Pulmonary artery endothelial cell (primary cell): ENCODE measurements at places on chromosomes 3 and 15. TPM values are rescaled to one million over a fixed set of nuclear protein-coding genes. Genes with fewer than 3 reads are reported as not detected.

DNA sequence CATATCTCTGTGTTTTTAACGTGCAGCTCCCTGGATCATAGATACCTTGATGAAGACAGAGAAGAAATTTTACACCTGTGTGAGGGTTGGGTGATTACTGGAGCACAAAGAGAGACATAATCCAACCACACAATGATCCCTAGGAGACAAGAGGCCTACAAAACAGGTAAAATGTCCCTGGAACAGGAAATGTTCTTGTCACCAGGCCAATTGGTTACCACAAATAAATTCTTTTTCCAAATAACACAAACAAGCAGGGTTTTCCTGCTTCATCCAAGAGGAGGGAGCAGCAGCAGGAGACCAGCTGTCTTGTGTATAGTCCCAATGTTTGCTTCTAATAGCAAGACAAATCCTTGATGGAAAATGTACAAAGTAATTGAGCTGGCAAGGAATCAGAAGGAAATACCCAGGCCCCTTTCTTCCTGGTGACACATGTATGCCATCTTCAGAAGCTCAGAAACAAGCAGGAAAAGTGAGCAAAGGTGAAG, 1.4 kb downstream of the MGLL start:
- DNase-seq, result no peak

The TGM4 gene
- 0.14 and 0.26 TPM in 2 replicates for total RNA-seq

DNA sequence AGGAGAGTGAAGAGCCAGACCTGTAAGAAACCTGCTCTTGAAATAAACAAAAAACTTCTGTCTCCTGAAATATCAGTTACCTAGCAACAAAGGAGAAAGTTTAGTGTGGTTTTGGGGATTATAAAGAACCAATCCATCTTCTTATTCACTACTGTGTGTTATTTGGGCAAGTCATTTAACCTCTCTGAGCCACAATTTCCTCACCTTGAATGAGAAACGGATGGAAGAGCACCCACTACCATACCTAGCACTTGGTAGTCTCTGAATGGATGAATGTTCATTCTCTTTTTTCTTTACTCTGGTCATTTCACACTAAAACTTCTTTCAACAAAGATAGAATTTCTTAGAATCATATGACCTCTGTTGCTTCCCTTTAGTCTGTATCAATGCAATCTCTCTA, 45.2 kb downstream of the PTPN9 start:
- DNase-seq, result no peak

- no peak for DNase-seq
These were observed 40.8 kb upstream of the IQCF6 start for GRCh38 chr3:51819709-51820406.

GRCh38 chr3:60935709-60936108, 315.5 kb downstream of the FHIT start:
- no peak for DNase-seq

GRCh38 chr15:40333922-40334492, 6.7 kb downstream of the CCDC9B start:
- peak; percentile 95 for DNase-seq

- DNase-seq, result no peak
These were observed 146.9 kb downstream of the RAB11A start for GRCh38 chr15:66016199-66016598.

DNA sequence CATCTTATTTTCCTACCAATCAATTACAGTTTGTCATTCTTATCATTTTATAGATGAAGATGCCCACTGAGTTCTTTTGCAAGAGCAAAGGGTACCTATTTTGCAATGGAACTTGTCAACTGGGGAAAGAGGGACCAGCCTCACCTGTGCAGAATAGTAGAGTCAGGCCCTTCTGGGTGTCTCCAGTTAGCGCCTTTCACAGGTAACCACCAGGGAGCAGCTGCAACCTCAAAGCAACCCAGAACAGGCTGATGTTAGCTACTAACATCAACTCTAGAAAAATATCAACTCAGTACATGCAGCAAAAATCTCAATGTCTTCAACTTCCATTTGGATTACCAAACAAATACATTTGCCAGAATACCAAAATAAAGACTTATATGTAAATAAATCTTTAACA, 47.1 kb downstream of the SUMF1 start:
- DNase-seq, result no peak

The GHSR gene
- total RNA-seq, result not detected in 2 replicates

- DNase-seq, result no peak
These were observed 2.8 kb upstream of the RHCG start for GRCh38 chr15:89499156-89499555.

The IMPG2 gene
- total RNA-seq, result 0.33 and 0.78 TPM in 2 replicates

The GOLGA8J gene
- 0.11 TPM in 1 of 2 replicates, not detected in the other for total RNA-seq

DNA sequence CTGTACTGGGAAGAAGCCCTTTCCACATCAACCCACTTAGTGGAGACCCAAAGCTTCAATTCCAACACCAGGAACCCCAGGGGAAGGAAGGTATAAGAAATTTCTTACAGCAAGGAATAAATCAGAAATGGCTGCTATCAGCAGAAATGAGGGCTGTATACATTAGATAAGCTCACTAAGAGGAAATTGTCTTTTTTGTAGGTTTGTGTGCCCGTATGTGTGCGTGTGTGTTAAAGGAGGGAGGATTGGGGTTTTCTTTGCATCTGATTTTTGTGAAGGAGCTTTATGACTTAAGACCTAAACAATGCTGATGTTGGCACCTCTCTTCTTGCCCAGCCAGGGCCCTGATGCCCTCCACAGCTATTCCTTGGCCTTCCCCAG, 18.6 kb downstream of the ARRDC4 start:
- DNase-seq, result no peak

The CCDC9B gene
- total RNA-seq, result 17.0 and 25.1 TPM in 2 replicates

DNA sequence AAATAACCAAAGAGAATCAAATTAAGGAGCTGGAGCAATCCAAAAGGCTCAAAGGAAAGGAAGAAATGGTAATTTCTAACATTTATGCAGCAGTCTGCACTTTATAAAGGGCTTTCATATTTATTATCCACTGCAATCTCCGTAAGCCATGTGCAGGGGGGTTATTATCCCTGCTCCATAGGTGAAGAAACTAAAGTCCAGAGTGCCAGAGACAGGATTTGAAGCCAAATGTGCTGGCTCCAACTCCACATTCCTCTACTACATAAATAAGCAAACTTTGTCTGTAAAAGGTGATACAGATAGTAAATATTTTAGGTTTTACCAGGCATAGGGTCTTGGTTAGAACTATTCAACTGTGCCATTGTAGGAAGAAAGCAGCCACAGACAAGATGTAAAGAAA, 221.4 kb downstream of the MINAR1 start:
- DNase-seq, result no peak

DNA sequence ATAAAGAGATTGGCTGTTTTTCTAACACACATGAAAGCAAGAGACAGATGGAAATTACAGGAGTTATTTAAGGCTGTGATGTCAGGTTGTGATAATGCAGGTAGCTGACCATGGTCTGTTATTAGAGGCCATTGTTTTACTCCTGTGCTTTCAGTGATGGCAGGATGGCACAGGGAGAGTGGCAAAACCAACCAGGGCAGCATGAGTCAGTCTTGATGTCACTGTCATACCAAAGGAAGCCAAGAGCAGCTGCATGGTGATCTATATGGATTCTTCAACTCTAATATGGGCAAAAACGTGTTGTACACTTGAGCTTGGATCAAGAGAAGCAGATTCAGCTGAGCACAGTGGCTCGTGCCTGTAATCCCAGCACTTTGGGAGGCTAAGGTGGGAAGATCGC, 91.8 kb upstream of the LMOD3 start:
- no peak for DNase-seq

- DNase-seq, result no peak
These were observed 326.3 kb upstream of the PDZRN3 start for GRCh38 chr3:73950865-73951558.

DNA sequence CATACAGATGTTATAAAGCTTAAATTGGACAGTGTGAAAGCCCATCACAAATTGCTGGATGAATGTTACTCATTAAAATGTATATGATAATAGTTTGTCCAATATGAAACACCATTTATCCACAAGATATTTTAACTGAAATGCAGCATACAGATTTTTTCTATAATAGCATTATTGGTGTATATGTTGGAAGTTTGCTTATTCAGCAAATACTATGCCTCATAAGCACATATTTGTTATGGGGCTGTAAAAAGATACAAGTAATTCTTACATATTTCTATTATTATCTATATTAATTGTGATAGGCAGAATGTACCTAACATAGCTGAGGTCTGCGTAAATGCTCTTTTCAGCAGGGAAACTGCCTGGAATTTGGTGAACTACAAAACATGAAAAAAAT, 790.5 kb downstream of the DIPK2A start:
- DNase-seq, result no peak

DNA sequence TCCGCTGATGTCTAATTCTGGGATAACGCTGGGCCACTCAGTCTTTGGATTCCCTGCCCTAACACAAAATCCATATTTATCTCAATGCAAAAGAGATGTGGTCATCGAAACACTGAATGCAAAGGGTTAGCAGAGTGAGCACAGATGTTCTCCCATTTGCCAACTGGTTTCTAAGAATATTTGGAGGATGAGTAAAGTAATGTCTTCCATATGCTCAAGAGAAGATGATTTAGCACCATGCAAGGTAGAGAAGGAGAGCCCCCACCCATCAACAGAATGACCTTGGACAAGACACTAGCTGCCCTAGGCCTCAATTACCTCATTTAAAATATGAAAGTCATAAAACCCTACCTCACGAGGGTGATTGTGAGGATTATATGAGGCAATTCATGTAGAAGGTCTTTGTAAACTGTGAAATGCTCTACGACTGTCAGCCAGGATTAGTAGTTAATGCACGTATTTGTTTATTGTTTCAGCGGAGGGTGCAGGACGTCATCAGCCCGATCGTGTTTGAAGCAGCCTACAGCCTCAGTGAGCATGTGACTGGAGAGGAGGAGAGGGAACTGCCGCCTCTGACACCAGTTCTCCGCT, 232.9 kb upstream of the CTDSPL start:
- no peak for DNase-seq

The SLC7A14 gene
- 3.0 and 11.8 TPM in 2 replicates for total RNA-seq

- no peak for DNase-seq
These were observed 22.5 kb downstream of the CSNK1G1 start for GRCh38 chr15:64333516-64333915.

DNA sequence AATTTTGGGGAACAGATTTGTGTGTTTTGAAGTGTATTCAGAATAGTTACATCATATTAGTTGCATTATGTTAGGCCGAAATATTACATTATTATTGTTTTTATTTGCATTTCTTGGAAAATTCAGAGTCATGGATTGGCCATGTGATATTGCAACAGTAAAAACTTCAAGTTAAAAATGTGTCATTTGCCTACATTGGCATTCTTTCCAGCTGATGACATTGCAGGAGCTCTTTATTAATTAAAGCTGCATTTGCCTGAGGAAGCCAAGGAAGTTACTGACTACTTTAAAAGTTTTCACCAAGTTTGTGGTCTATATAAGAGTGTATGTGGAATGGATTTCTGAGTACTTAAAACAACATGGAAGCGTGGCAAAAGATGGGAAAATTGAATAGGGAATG, 726.4 kb upstream of the SGO1 start:
- no peak for DNase-seq

The PLIN1 gene
- total RNA-seq, result 0.07 and 0.18 TPM in 2 replicates

The ARRDC4 gene
- total RNA-seq, result 0.85 and 2.0 TPM in 2 replicates

DNA sequence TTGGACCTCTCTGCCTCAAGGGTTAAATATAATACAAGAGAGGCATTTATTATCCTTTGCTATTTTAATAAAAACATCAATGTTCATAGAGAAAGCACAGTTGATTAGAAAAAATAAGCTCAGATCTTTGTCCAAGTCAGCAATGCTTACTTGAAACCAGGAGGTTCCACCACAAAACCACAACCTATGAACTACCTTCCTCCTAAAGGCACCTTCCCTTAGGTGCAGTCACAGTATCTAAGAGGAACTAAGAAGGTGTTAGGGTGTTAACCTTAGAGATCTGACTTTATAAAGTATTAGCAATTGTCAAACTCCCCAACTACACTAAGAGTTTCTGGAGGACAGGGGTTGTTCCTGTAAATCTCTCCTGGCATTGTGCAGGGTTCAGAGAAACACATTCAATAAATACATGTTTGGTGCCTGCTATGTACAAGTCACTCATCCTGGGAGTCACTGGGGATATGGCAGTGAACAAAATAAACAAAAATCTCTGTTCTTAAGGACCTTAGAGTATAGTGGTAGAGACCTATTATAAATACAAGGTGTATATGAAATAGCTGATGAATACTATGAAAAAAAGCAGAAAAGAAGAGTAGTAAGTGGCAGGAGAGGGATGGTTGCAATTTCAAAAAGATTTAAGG, 208.6 kb downstream of the NFKBIZ start:
- DNase-seq, result no peak

The PLSCR5 gene
- not detected in 2 replicates for total RNA-seq

The CASR gene
- not detected in 2 replicates for total RNA-seq

DNA sequence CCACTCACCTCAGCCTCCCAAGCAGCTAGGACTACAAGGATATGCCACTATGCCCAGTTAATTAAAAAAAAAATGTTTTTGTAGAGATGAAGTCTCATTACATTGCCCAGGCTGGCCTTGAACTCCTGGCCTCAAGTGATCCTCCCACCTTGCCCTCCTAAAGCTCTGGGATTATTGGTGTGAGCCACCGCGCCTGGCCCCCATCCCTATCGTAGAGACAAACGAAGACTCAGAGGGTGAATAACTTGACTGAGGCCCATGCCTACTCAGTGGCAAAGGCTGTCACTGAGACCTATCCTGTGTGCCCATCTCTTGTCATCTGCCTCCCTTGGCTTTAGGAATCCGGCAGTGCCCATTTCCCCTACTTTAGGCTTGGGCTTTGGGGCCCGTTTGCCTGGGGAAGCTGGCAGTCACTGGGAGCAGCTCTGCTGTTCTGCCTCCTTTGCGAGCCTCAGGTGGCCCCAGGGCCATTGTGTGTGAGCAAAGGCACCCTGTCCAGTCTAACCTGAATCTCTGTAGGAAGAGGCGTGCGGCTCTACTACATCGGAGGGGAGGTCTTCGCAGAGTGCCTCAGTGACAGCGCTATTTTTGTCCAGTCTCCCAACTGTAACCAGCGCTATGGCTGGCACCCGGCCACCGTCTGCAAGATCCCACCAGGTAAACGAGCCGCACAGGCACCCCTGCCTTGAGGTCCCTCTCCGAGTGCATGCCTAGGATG, 70.1 kb downstream of the AAGAB start:
- DNase-seq, result no peak

The SELENOS gene
- total RNA-seq, result 49.5 and 67.9 TPM in 2 replicates

DNA sequence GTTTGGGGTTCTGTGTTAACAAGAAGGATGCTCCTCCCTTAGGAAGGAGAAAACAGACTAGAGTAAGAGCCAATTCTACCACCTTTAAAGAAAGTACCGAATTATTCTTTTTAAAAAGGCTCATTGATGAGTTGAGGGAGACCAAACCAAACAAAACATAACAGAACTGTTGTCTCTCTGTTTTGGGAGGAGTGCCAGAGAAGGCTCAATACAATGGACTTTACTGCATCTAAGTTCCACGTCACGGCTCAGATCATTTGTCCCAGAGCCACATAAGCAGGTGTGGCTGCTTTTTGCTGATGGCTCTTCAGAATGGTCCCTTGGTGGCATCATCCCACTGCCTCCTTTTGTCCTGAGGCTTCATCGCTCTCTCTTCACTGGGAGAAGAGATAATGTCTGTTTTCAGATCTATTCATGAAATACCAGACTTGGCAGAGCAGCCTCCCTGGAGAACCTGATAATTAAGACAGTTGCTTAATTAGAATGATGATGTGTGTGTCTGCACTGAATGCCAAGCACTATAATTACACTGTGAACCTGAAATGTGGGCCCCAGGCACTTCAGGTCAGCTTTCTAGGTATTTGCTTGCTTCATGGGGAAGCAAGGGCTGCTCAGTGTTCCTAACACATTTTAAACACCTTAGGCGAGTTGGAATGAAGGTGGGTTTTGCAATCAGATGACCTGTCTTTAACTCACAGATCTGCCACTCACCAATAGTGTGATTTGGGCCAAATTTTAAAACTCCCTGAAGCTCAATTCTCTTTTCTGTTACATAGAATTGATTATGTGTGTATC, 335.2 kb upstream of the MCTP2 start:
- no peak for DNase-seq

GRCh38 chr3:129120254-129121004, 1.2 kb downstream of the RAB43 start:
- peak; percentile 66 for DNase-seq
